ENCODE measurements at places on chromosomes 13 and 19.

GRCh38 chr19:15223649-15224361, 8.4 kb downstream of the EPHX3 start:
- no peak for DNase-seq

- no peak for DNase-seq
These were observed 498.6 kb downstream of the EFNB2 start for GRCh38 chr13:106036870-106037269.

- DNase-seq: no peak
These were observed 52.5 kb upstream of the CLDN10 start for GRCh38 chr13:95499811-95500712.

DNA sequence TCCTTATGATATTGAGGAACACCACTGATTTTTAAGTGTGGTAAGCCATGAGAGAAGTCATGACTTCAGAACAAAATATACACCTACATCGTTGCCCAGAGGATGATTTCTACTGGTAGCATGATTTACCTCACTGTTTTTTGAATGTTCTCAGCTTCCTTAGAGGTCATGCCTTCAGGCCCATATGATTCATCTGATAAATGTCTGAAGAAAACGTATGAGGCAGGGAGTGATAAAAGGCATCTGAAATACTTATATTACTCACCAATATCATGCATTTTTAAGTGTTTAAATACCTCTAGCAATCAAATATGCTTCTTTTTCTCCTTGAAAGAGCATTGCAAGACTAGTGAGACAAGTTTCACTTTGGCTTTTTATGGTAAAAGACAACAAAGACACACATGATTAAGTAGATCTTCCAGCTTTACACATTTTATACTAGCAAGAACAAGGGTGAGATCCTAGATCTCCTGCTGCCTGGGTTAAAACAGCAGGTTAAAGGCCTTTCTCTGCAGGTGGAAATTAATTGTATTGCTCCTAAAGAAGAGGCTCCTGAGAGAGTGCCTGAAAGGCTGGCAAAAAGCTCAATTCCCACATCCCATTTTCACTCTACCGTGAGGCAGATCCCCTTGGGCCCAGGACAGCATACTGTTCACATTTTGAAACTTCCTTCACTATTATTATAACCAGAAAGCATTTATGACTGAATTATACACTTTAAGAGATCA, 432.4 kb downstream of the SLITRK1 start:
- no peak for DNase-seq

DNA sequence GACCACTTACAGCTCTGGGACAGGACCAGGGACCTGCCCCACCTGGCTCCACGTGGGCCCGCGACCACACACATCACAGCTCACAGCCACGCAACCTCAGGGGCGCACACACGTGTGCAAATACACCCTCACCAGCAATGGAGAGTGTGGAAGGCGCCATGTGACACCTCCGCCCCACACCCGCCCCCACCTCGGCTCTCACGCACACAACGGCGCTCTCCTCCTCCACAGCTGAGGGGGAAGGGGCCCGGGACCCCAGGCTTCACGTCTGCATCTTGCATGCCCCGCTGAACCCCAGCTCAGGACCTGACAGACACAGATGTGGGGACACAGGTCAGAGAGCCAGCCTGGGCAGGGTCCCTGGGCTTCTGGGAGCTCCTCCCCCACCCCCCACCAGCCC, 6.4 kb upstream of the SHISA7 start:
- DNase-seq: no peak

GRCh38 chr13:110248449-110249143, 58.4 kb downstream of the COL4A1 start:
- DNase-seq: no peak

GRCh38 chr13:74298923-74299322, 164.7 kb upstream of the KLF12 start:
- DNase-seq: no peak

DNA sequence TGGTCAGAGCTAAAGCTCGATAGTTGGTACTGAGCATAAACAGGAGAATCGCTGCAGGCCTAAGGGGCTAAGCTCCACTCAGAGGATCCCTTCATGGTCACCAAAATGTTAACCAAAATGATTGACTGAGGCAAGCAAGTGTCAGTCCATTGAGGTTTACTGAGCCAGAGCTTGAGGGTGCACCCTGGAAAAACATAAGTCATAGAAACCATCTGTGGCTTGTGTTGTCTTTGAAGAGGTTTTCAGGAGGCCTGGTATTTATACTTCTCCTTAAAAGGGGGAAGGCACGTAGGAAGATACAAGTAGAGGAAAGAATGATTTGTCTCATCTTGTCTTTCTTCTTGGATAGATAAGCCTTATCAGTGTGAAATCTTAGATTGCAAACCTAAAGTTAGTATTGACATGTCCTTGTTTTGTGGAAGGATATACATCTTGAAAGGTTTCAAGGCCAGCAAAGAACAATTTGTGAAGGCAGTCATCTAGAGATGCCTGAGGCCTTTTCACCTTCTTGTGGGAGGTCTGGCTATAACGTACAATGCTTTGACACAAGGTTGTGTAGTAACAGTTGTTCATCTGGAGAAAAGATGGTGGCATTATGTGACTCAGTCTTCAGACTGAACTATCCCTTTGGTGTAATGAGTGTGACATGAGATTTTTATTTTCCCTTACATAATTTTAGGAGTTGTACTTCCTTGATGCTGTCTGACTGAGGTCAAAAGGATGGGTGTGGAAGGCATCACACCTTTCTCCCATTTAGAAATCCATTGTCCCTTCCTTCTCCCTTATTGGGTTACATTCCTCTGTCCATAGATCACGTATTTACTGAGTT, 14.7 kb upstream of the CEACAM6 start:
- DNase-seq: peak; percentile 24

DNA sequence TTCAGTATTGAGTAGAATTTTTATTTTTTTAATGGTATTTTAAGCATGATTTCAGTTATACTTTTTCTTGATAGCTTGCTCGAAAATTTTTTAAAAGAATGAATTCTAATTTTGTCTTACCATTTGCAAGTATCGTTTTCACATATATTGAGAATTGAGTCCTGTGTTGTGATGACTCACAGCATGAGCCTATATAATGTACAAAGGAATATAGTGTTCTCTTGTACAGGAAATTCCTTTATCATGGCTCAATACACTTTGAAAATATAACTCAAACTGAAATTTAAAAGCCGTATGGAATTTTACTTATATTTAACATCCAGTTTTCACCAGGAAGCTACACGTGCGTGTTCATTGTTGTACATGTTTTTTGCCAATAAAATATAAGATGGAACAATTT, 161.1 kb upstream of the TMTC4 start:
- no peak for DNase-seq
